Left ventricle myocardium inferior (tissue), 1 donor: ENCODE measurements at places on chromosomes 7 and 10. TPM values are rescaled to one million over a fixed set of nuclear protein-coding genes. Genes with fewer than 3 reads are reported as not detected.

DNA sequence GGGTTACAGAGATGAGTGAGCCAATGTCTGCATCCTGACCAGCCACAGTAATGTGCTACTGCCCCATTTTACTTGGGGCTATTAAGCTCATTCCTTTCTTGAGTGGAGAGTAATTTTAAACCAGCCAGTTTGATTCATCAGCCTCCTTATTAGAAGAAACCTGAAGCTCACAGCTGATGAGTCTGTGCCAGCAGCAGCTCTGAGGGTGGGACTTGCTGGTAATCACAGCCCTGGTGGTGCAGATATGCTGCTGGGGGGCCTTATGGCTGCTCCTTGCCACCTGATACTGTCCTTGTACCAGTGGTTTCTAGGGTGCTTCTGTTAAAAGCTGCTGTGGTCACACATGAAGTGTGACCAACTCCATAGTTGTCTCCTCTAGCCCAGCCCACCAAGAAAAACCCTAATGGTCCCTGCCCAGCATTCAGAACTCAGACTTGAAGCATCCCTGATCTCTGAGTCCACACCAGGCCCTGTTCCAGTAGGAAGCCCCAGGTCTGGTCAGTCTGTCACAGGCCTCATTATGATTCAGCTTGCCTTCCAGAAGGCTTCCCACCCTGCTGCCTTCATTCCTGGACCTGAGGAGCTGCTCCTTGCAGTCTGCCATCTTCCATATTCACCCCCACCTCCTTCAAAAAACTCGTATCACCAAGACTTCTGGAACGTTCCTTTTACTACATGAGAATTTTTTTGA lies 28.9 kb upstream of the RBM20 start:
- DNase-seq = no peak

GRCh38 chr10:92541583-92541982 lies 32.3 kb downstream of the IDE start:
- no peak for DNase-seq

- DNase-seq = peak; percentile 19
Measured at GRCh38 chr7:146116521-146117222, at the start of gene CNTNAP2. Gene CNTNAP2, plus strand, starts transcription at chr7:146116801. Its CDS starts 76 bp downstream, at chr7:146116877.

Gene ZNF853
- 15.0 TPM for total RNA-seq

Gene CALCR
- total RNA-seq = 0.08 TPM
